HAP-1 (cell line): ENCODE measurements at places on chromosomes 1 and 21.

- no peak for DNase-seq
These were observed 37.5 kb downstream of the HLCS start for GRCh38 chr21:36928960-36929359.

GRCh38 chr1:94596260-94596659 is 54.7 kb upstream of the F3 start:
- no peak for DNase-seq

DNA sequence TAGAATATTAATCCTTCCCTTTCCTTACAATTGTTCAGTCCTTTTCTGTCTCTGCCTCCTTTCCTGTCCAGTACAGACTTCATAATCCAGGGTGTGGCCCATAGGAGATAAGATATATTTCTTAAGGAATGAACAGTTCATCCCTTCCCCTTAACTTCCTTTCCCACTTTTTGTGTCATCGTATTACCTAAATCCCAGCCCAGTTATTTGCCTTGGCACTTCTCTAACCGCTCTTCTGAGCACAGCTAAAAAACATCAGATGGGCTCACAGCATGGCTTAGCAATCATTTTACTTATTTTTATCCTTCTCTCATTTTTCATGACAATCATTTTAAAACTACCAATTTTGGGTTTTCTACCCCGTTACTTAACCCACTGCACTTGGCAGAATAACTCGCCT is 39.6 kb downstream of the F3 start:
- no peak for DNase-seq

- DNase-seq, result no peak
These were observed 44.8 kb upstream of the FMOD start for GRCh38 chr1:203395751-203396150.

GRCh38 chr1:85544689-85545215 is 35.8 kb upstream of the CCN1 start:
- no peak for DNase-seq

DNA sequence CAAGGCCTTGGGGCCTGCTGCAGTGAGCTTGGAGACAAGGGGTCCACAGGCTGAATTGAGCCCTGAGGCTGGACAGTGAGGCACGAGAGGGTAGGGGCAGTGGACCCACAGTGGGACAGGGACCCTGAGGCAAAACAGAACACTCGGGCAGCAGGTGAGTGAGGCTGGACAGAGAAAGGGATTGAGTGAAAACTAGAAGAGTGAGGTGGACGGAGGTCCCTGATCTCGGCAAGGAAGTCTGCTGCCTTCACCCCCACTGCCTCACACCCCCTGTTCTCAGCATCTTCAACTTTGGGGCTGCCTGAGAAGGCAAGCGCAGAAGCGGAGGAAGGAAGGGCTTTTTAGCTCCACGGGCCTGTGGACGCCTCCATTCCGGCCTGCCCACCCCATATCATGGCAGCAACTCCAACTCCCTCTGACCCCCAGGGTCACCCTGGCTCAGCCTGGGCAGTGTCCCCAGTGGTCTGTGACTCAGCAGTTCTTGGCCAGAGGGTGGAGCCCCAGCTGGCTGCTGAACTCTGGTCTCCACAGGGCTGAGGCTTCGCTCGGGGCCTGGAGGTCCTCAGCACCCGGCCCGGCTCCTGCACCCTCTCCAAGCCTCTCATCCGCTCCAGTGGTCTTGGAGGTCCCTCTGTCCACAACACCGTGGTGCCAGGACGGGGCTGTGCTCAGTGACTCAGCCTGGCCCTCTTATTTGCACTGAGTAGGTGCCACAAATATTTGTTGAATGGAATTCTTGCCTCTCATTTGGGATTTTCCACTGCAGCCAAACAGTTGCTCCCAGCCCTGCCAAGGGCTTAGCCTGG is 60.0 kb upstream of the EPS8L3 start:
- DNase-seq, result no peak

DNA sequence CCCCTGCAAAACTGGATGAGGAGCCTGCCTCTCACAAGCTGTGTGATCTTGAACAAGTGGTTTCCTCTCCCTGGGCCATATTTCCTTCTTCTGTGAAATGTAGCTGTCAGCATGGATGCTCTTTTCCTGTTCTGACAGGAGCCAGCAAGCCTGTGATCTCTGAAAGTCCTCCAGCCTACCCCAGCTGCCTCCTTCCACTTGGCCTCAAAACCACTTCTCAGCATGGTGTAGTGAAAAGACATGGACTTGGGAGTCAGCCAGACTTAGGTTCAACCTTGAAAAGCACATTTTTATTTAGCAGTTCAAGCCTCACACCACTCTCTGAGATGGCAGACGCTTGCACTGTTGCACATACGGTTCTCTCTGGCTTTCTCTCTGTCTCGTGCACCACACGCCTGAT is 292.9 kb upstream of the DUSP10 start:
- DNase-seq, result no peak

- no peak for DNase-seq
These were observed 9.2 kb downstream of the PADI2 start for GRCh38 chr1:17109892-17110554.

- no peak for DNase-seq
These were observed 5.8 kb upstream of the FAM167B start for GRCh38 chr1:32241001-32241763.

DNA sequence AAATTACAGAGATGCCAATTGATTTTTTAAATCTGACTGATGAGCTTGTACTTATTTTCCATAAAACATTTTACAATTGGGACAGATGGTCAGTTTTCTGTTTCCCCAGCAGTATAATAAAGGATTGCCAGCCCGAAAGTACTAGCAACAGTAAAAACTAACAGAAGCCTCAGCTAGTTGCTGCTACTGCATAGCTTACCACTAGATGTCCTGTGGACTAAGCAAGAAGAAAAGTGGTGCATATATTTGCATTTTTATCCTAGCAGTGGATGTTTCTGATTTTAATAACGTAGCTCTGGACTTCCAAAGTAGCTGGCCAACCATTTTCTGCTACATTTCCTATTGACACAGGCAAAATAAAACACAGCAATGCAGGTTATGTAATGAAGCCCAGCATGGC is 241.5 kb downstream of the BARHL2 start:
- no peak for DNase-seq

GRCh38 chr1:54309631-54310366 is 96.4 kb downstream of the SSBP3 start:
- DNase-seq, result no peak
